Stimulated activated CD4-positive, alpha-beta T cell treated with anti-CD3 and anti-CD28 coated beads, Interleukin-2, amount 100 ng/mL, for 24 hours (primary cell): ENCODE measurements at places on chromosomes 7 and 10.

- DNase-seq: no peak
Observed at GRCh38 chr10:30973737-30974136, 57.9 kb downstream of the ZNF438 start.

DNA sequence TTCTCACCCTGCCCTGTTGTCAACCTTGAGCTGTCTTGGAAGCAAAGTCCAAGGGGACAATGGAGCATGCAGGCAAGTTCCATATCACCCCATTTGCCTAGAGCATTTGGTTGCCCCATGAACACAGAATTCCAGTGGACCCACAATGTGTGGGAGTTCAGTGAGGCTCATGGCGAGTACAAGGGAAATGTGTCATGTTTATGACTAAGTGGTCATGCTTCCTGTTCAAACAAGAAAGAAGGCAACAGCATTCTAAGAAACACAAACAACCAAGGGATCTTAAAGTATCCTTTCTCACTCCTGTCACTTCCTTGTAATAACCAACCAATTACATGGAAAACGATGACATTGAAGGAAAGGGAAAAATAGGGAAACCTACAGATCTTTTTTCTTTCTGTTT is 513.0 kb downstream of the INHBA start:
- DNase-seq: no peak

GRCh38 chr7:105678811-105679495 is 97.7 kb upstream of the EFCAB10 start:
- DNase-seq: peak; percentile 45

- DNase-seq: no peak
Observed at GRCh38 chr10:99593312-99593711, 26.9 kb downstream of the SLC25A28 start.

DNA sequence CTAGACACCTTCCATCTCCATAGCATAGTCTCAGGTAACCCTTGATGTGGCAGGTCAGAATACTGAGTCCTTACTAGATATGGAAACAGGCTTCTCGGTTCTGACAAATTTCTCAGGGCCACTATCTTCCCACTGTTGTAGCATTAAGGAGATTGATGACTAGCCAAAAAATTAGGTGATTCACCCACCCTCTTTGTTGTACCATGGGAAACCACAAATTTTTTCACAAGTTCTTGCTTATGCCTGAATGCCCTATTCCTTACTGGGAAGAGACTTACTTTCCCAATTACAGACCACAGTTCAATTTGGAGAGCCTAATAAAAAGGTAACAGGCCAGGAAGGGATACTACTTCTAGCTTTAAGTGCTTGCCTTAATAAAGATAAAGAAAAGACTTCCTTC is 948.8 kb downstream of the GRM8 start:
- DNase-seq: no peak

GRCh38 chr10:99595770-99596465 is 24.3 kb downstream of the SLC25A28 start:
- DNase-seq: no peak

GRCh38 chr7:141522657-141523342 is 28.4 kb upstream of the AGK start:
- no peak for DNase-seq

DNA sequence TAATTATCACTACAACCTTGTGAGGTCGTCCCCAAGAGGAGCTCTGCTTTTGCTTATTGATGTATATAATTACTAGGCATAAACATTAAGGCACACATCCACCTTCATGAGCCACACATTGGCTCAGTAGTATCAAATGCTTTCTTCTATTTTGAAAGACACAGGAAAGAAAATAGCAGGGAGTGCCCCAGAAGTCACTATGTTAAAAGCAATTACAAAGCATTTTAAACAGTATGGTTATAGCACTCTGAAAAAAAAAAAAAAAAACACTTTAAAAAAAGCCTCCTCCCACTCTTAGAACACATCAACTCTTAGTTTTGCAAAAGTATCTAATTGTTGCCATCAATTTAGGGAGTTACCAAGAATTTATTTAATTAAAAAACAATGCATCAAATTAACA is 474.2 kb downstream of the PARD3 start:
- no peak for DNase-seq

DNA sequence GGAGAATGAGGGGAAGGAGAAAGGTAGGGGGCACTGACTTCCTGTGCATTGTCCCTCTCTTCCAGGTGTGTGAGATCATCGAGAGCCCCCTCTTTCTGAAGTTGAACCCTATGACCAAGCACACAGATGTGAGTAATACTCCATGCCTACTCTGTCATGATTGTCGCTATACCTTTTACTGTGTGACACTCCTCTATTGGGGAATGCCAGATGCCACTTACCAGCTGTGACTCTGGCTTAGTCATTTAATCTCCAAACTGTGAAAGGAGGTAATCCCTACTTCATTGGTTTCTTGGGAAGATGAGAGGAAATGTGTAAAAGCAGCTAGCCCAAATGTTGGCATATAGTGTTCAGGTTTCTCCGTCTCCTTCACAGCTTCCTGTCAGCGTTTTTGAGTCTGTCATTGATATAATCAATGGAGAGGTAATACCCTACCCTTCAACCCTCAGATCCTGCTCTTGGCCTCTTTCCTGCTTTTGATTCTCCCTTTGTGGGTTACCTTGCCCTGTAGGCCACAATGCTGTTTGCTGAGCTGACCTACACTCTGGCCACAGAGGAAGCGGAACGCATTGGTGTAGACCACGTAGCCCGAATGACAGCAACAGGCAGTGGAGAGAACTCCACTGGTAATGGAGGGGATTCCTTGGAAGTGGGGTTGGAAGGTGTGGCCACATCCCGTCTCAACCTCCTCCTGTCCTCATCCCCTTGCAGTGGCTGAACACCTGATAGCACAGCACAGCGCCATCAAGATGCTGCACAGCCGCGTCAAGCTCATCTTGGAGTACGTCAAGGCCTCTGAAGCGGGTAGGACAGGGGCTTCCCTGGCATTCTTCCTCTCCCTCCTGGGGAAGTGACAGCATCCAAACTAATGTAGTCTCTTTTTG is 2.0 kb downstream of the COPS6 start:
- DNase-seq: no peak

DNA sequence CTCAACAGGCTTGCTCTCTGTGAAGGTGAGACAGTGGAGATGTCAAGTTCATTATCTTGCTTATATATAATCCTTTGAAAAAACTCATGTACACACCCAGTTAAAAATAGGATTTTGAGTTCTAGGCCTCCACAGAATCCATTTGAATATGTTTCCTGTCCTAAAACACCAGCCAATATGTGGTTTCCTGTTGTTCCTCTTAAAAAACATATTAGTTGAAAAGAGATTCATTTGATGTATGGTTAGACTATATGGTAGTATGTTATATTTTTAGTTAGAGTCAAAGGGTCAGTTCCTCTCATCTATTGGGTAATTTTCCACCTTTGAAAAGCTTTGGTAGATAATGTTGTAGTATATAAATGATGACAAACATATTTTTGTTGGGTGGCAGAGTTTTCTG is 16.0 kb downstream of the PPP1R9A start:
- DNase-seq: no peak

- DNase-seq: no peak
Observed at GRCh38 chr7:144388950-144389349, 14.5 kb downstream of the NOBOX start.

DNA sequence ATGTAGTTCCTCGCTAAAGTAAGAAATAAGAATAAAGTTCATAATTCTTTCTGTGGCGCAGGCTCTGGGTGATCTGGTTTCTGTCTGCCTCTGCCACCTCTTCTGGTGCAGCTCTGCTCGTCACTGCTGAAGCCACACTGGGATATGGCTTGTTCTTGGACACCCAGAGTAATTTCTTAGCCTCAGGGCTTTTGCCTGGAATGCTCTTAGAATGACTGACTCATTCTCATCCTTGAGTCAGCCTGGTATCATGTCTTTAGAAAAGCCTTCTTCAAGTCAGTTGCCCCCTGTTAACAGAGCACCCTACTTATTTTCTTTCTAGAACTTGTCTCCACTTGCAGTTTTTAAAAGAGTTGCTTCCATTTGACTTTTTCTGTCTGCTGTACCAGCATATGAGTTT is 2.0 kb downstream of the ZSCAN25 start:
- DNase-seq: no peak

DNA sequence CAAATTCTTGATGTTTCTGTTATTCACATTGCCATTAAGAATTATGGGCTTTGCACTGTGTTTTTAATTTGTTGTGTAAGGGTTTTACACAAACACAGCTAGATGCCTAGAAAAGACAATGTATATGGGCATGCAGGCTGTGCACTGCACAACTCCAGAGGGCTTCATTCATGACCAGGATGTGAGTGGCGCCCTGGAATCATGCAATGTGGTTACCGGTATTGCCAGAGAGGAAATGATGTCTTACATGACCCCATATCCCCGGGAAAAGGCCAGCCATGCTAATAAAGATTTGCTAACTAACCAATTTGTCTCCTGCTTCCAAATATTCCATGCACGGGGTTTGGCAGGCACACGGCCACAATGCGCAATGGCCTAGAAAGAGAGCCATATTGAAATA is 16.9 kb downstream of the KCNMA1 start:
- no peak for DNase-seq
